ENCODE measurements at places on chromosomes 3 and 15.

GRCh38 chr15:66405007-66405406 lies 18.3 kb downstream of the MAP2K1 start:
- no peak for DNase-seq

DNA sequence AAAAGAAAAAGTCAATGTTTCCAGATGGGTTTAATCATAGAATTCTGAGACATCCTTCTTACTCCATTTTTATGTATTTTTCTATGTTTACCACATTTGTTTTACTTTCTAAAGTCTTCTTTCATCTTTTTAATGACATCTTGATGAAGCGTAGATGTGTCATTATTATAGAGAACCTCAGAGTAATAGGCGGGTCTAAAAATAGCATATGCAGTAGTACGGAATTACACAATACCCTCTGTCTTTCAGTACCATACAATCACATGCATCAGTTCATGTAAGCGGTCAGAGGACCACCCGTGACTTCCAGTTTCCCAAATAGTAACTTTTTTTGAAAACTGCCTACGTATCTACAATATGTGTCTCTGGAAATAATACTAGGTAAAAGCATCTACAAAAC lies 224.0 kb downstream of the PLOD2 start:
- DNase-seq, result no peak

GRCh38 chr3:23650371-23651140 lies 155.2 kb upstream of the UBE2E1 start:
- DNase-seq, result no peak

DNA sequence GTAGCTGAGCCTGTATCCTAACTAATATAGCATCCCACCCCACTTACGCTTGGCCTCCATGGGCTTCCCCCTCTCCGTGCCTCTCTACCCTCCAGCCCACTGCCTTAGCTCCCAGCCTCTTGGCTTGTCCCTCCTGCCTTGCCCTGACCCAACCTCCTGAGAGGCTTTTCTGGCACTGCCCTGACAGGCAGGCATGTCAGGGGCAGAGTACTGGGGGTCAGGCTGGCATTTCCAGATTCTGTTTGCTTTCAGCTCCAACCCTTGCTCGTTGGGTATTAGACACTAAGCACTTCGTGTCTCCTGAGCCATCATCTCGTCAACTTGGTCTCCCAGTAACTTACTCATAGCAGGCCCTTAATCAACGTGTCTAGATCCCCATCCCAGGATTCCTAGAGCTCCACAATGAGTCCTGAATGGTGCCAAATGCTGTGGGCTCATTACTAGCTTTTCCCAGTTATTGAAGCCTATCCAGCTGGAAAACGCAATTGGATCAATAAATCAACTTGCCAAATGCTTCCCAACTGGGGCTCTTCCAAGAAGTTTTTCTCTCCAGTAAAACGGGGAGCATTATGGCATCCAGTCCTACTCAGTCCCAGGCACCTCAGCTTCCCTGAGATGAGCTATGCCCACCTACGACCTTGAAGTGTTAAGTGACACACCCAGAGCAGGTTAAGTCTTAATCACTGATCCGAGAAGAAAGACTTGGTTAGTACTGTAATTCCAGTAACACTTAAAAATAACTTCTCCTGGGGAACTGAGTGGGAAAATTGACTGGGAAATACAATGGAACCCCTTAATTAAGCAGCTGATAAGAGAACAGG lies 78.5 kb upstream of the DLG1 start:
- no peak for DNase-seq

DNA sequence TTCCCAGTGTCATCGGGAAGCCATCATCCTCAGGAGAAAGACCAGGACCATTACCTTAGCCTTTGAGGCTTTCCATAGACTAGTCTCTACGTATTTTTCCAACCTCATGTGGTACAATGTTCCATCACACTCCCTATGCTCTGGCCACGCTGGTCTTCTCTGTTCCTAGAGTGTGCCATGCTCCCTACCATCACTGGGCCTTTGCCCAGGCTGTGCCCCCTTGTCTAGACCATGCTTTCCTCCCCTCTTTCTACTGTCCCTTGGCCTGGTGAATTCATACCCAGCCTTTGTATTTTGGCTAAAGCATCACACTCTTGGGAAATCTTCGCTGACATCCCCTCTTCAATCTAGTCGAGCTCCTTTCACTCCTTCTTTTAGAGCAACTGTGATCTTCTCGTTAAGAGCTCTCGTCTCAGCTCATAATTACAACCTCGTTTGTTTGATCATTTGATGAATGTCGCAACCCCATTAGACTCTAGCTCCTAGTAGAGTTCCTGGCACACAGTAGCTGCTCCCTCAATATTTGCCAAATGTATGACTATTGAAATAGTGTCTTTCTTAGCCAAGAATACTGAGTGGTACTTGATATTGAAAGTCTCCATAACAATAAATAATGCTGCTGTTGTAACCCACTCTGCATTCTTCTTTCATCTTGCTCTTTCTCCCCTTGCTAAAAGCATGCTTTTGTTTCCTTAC lies 100.2 kb upstream of the FAM3D start:
- DNase-seq, result no peak

DNA sequence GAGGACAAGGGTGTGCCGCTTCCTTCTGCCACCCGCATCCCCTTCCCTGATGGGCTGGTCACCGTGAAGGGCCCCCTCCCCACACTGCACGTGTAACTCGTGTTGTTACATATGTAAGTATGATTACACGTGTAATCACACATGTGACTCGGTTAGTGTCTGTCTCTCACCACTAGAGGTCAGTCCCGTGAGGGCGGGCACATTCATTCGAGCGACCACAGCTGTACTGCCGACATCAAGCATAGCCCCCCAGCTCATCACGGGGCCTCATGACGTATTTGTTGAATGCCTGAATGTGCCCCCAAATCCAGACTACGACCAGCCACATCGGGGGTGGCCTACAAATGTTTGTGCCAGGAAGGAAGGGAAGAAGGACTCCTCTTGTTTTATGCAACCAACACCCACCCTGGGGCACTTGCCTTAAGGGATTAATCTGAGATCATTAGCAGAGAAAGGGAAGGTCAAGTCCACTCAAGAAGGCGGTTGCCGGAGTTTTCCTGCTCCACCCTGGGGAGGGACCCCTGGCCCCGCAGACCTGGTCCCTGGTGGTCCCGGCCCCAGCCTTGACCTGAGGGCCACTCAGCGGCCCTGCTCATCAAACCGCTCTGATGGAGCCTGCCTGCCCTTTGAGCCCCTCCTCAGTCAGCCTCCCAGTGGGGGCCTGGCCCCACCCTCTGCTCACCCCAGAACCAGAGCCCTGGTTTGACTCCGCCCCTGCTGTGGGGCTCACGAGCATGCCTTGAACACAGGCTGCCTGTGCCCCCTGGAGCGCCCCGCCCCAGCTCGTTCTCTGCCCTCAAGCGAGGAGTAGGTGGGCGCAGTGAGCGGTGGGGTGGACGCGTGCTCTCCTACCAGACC lies 52.8 kb downstream of the RGMA start:
- no peak for DNase-seq

DNA sequence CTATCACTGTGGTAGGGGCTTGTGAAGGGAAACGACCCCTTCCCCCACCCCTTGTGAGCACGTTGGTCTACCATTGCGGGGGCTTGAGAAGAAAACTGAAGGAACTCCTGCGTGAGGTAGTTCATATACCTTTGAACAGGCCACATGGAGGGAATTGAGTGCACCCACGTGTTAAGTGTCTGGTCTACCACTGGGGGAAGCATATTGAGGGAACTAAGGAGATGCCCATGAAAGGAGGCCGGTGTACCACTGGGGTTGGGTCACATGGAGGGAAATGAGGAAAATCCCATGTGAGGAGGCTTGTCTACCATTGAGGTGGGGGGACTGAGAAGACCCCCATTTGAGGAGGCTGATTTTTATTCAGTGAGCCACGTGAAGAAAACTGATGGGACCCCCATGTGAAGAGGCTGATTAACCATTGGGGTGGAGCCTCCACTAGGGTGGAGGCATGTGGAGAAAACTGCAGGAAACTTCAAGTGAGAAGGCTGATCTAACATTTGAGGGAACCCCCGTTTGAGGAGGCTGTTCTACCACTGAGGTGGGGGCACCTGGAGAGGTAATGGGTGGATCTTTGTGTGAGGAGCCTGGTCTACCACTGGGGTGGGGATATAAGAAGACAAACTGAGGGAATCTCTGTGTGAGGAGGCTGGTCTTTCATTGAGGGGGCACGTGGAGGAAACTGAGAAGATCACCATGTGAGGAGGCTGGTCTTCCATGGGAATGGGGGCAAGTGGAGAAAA lies 163.2 kb downstream of the FBLN2 start:
- no peak for DNase-seq

- no peak for DNase-seq
These were observed 3.9 kb downstream of the OXTR start for GRCh38 chr3:8765528-8765927.

- DNase-seq, result peak; percentile 47
These were observed 37.9 kb downstream of the RPL39L start for GRCh38 chr3:187101184-187102072.

GRCh38 chr15:23472033-23472432 lies 25.0 kb upstream of the GOLGA6L2 start:
- DNase-seq, result no peak

- DNase-seq, result no peak
These were observed 142.7 kb downstream of the THRB start for GRCh38 chr3:24351779-24352469.

DNA sequence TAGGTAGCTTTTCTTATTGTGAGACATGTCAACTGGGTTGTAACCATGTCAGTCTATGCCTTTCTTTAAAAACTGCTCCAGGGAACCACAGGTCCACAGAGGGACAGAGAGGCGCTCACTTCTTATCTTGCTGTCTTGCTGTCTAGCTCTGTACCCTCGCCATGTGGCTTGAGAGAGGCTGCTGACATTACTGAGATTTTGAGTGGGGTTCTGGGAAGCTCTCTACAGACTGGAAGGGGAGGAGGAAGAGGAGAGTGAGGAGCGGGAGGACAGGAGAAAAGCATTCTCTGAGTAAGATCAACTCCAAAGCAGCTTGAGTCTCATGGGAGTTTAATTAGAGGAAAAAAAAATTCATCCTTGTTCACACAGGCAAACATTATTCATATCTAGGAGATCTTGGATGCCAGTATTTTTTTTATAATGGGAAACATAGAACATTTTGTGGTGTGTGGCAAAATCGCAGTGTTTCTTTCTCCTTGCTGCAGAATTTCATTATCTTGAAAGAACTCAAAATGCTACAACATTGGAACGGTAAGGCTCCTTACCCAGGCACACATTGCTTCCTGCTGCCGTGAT lies 1037.0 kb upstream of the NR2F2 start:
- DNase-seq, result no peak

GRCh38 chr3:177122183-177122856 lies 75.0 kb downstream of the TBL1XR1 start:
- DNase-seq, result no peak

GRCh38 chr3:134838599-134838998 lies 43.5 kb downstream of the EPHB1 start:
- DNase-seq, result no peak

DNA sequence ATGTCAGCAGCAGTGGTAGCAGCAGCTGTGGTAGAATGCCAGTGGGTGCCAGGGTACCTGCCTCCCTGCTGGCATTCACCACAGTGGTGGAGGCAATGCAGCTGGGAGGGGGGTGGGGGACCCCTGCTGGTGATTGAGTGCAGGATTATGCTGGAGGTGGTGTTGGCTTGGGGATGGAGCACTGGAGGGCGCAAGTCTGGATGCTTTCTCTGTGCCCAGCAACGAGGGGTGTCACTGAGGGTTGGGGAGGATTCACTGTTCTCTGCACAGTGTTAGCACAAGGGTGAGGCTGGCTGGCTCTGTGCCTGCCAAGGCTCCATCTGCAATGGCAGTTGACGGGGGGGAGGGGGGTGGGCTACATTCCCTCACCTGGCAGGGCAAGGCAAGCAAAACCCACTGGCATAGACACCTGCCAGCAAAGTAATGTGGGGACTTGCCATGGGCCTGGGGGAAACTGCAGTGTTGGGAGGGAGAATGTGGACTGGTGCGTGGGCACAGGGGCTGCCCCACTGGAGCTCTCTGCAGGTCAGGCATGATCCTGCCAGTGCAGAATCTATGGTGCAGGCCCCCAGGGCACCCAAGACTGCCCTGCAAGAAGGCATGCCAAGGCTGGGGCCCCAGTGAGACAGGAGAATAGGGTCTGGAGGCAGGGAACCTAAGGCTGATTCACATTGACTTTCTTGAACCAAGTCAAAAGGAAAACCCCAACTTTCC lies 64.3 kb downstream of the MINDY4B start:
- DNase-seq, result no peak

- DNase-seq, result no peak
These were observed 39.9 kb downstream of the MASP1 start for GRCh38 chr3:187251599-187251998.

- no peak for DNase-seq
These were observed 56.2 kb downstream of the SPRED1 start for GRCh38 chr15:38308797-38309196.

GRCh38 chr3:178059119-178059518 lies 477.1 kb upstream of the KCNMB2 start:
- DNase-seq, result no peak

DNA sequence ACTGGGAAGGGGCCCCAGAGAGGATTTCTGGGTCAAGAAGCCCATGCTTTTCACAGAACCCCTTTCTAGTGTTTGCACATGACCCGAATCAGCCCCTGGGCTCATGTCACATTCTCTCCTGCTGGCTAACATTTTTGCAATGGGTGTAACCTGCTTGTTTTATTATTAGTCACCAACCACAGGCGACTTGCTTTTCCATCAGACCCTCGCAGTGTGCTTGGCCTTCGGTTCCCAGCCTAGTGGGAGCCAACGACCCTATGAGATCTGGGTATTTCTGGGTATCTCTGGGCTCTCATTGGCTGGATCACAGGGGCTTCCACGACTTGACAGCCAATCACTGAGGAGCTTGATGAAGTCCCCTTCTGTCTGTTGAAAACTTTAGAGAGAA lies 11.0 kb upstream of the FBLN2 start:
- no peak for DNase-seq

DNA sequence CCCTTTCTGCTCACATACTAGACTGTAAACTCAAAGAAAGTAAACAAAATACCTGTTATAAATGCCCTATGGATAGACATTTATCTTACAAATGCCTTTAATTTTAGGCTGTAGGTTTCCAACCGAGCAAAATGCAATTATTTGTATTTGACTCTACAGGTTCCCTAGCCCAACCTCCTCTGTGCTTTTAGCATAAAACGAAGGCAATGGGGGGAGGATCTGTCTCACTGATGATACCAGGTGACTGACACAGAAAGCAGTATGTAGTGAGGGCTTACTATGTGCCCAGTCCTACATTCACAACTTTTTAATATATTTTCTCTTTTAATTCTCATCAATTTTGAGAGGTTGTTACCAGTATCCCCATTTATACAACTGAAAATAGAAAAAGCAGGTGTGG lies 87.4 kb downstream of the OXNAD1 start:
- no peak for DNase-seq

- DNase-seq, result no peak
These were observed 362.6 kb downstream of the ROBO1 start for GRCh38 chr3:79405183-79405582.

DNA sequence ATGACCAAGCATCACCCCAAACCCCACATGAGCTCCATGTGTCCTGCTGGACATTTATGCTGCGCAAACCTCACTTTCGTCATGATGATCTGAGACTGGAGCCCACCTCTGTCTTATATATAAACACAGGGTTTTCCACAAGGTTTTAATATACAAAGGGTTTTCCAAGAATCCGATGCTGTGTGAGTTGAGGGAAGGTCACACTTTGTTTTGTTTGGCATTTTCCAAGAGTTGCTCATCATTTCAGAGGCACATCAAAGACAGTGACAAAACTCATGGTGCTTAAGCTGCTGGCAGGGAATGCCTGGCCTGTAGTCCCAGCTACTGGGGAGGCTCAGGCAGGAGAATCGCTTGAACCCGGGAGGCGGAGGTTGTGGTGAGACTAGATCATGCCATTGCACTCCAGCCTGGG lies 20.0 kb downstream of the EFCC1 start:
- DNase-seq, result no peak

GRCh38 chr3:189954733-189955665 lies 165.7 kb downstream of the P3H2 start:
- DNase-seq, result no peak

- no peak for DNase-seq
These were observed 8.8 kb upstream of the BCHE start for GRCh38 chr3:165846056-165846455.

Data from glomerular endothelial cell (primary cell).